ENCODE measurements at places on chromosomes 3 and 15. TPM values are rescaled to one million over a fixed set of nuclear protein-coding genes. Genes with fewer than 3 reads are reported as not detected.

ITGA11 gene
- 4.2 TPM for total RNA-seq

- no peak for DNase-seq
These were observed 2.7 kb downstream of the INSYN1 start for GRCh38 chr15:73750438-73750837.

- DNase-seq = no peak
These were observed 49.6 kb downstream of the FAM98B start for GRCh38 chr15:38503496-38503895.

- no peak for DNase-seq
These were observed 16.3 kb upstream of the MB21D2 start for GRCh38 chr3:192933779-192934460.

PLA2G4B gene
- 7.5 TPM for total RNA-seq

DNA sequence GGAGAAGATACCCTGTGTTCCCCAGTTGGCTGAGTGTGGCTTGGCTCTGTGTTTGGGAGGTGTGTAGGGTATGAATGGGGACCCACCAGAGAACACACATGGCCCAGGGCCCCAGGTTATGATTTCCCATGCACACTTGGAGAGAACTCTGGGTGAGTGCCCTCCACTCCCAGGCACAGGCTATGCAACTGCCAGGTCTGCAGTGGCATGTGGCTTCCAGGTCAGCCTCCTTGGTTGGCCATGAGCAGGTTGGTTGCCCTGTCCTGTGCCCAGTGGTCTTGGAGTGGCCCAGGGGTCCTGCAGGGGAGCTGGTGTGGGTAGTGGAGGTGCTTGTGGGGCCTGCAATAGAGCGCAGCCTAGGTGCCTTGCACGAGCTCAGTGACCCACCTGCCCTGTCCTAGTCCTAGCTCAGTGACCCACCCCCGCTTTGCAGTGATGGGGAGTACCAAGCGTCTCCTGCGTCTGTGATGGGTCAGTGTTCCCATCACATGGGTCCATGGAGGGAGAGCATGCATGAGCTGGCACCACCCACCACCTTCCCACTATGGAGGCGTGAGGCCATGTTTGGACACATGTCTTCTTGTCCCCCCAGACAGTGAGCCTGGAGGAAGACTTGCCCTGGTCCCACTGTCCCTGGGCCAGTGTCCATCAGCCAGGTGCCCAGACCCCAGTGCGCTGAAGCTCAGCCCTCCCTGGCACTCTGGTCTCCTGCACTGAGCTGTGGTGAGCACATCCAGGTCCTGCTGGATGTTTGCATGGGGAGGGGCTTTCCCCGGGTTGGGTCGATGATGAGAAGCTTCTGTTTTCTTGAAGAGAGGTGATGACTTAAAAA lies 217.3 kb downstream of the SNRPN start:
- DNase-seq = no peak

GRCh38 chr3:67437090-67437489 lies 217.3 kb downstream of the SUCLG2 start:
- DNase-seq = no peak

- DNase-seq = no peak
These were observed 341.5 kb upstream of the DNAJC19 start for GRCh38 chr3:181330821-181331563.

MAP6D1 gene
- total RNA-seq = 5.3 TPM

ZMAT3 gene
- 15.1 TPM for total RNA-seq

GRCh38 chr3:159964166-159964973 lies 24.3 kb upstream of the IL12A start:
- DNase-seq = no peak

- no peak for DNase-seq
These were observed 51.9 kb downstream of the RPLP1 start for GRCh38 chr15:69504352-69505040.

TRPM1 gene
- total RNA-seq = not detected

GASK1A gene
- 11.4 TPM for total RNA-seq

All from cerebellum (tissue), 4 donors.